ENCODE measurements at places on chromosomes 5 and 9.
A peak's percentile ranks its signal among the peaks of the same experiment; 100 is the strongest.

GRCh38 chr9:135310134-135310533, 169.4 kb upstream of the PPP1R26 start:
- no peak for DNase-seq

- DNase-seq: no peak
Measured at GRCh38 chr5:57317341-57317740, 143.5 kb downstream of the GPBP1 start.

DNA sequence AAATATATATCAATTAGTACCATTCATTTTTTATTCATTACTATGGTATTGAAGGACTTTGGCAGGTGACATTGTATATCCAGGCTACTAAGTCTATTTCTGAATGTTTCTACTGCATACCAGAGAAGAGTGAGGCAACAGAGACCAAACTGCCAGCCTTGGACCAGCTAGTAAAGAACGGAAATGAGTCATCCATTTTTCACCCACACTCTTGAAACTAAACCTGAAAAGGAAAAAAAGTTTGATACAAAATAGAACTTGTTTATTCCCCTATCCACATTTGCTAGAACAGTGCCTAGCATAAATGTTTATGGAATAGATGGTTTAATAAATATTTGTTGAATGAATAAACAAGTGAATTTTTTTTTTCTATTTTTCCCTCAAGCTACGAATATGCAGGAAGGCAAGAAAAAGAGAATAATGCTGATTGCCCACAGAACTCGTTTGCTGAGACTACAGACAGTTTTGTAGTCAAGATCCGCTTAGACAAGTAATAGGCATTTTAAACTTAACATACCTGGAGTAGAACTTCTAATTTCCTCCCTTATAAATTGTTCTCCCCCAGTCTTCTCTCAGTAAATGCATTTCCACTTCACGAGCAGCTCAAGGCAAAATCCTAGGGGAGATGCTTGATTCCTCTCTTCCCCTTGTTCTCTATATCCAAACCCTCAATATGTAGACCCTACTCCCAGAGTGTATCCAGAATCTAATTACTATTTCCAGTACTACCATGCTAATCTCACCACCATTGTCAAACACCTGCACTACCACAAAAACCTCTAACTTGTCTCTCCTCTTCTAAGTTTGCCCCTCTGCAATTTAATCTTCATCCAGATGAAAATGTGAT, 146.2 kb upstream of the RASA1 start:
- DNase-seq: peak; percentile 16

DNA sequence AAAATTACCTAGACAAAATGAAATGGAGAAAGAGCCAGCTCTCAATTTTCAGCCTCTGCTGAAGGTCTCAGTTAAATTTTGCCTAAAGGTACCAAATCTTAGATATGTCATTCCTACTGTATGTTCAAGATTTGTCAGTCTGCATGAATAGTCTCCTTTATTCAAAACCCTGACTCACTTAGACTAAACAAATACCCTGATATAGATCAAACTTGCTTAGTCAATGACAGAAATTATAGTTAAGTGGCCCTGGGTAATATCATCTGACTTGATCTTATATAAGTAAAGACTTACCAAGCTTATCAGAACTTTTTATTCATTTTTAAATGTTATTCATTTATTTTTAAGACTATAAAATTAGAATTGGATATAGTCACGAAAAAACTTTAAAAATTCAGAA, 12.2 kb downstream of the MEGF9 start:
- no peak for DNase-seq

DNA sequence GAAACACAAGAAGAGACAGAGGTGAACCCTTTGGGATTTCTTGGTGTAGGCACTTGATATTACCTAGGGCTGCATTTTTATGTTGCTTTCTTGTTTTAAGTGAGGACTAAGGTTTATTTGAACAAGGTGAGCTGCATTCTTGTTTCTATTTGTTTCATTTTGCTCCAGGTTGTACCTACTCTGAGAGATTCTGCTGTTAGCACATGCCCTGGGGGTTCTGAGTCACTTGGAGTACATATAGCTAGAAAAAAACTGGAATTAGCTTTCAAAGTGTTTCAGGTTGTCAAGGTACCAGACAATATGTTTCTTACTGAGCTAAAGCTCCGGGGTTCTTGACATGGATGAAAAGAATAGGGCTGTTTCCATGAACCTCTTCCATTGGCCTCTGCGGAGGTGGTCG, 299.4 kb downstream of the ICE1 start:
- DNase-seq: no peak
